Stimulated activated CD8-positive, alpha-beta memory T cell treated with anti-CD3 and anti-CD28 coated beads, Interleukin-4, amount 100 ng/mL, for 48 hours (primary cell): ENCODE measurements at places on chromosomes 7 and 10.

DNA sequence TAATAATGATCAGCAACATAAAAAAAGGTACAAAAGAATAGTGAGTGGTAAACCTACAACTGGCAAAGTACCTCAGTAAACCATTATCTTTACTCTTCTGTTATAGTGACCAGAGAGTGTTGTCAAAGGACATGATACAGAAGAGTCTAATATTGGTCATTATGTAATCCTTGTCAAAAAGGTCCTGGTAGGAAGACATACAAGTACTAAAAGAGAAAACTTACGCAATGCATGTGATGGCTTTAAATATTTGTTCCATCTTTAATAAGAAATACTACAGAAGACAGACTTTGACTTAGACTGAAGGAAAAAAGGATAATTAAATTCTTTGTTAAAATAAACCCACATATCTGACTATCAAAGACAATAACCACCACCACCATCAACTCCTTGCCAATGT, 6.5 kb downstream of the DOCK4 start:
- no peak for DNase-seq

DNA sequence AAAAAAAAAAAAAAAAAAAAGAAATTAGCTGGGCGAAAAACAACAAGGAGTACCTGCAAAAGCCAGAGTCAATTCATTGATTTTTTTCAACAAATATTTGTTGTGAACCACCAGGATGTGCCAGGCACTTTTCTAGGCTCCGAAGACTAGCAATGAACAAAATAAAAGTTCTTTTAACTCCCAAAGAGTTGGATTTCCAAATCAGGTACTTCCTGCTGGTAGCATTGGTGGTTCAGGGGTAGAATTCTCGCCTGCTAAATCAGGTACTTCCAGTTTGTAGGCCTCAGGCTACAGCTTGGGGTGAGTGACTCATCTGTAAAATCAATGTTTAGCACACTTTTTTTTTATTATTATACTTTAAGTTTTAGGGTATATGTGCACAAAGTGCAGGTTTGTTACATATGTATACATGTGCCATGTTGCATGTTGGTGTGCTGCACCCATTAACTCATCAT, 10.9 kb downstream of the PPA1 start:
- no peak for DNase-seq

DNA sequence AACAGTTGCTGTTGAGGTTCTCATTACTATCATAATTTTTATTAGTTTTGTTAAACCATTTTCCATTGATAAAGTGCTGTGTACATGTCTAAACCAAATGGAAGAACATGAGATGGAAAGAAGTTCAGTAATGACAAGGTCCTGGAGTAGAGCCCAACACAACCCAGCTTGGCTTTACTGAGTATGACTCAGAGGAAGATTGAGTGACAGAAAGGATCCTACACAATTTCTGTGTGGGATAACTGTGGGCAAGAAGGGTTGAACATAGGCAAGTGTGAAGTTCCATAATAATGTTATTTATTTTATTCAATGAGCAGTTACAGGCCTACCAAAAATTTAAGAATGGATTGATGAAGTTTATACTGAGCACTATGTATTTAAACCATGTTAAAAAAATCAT, 15.9 kb downstream of the PRKG1 start:
- DNase-seq: no peak

DNA sequence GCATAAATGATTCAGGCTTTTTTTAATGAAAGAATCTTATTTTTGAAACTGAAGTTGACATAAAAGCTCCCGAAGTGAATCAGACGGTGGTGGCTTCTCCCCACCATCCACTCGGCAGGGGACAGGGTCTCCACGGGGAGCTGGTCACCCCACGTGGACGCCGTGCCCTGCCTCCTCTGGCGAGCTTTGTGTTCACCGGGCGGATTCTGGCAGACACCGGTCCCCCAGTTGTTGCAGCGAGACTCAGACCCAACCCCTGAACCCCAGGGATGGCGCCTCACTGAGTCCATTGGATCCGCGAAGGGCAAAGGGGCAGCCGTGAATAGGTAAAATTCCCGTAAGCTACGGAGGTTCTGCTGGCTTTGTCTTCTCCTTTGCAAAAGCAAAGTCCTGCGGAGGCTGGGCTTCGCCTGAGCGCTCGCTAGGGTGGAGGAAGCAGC, 38.4 kb downstream of the PTPRN2 start:
- no peak for DNase-seq

DNA sequence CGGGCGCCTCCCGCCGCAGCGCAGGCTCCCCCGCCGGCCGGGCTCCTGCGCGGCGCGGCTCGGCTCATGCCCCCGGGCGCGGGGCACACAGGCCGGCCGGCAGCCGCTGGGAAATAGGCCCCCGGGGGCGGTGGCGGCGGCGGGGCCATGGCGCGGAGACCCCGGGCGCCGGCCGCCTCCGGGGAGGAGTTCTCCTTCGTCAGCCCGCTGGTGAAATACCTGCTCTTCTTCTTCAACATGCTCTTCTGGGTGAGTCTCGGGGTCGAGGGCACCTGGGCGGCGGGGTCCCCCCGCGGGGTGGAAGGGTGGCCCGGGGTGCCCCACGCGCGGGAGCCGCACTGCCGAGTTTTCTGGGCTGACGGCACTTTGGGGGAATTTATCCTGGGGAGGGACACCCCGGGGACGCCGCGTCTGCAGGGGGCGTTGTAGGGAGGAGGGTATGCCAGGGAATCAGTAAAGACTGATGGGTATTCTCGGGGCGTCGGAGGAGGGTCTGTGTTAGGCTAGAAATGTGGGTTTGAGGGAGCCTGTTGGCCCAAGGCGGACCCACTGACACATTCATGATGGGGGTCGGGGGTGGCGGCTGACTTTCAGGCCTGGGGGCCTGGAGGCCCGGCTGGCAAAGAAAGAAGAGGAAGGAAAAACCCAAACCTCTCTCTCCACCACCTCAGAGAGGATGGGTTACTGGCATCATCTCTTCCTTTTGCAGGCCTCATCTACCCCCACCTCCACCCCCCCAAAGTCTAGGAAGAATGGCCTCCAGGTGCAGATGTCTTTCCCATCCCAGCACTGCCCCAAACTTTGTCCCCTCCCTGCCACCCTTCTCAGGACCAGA, 544 bp downstream of the TSPAN33 start:
- peak; percentile 56 for DNase-seq

- DNase-seq: no peak
Measured at GRCh38 chr7:112021379-112022044, 184.7 kb downstream of the DOCK4 start.

DNA sequence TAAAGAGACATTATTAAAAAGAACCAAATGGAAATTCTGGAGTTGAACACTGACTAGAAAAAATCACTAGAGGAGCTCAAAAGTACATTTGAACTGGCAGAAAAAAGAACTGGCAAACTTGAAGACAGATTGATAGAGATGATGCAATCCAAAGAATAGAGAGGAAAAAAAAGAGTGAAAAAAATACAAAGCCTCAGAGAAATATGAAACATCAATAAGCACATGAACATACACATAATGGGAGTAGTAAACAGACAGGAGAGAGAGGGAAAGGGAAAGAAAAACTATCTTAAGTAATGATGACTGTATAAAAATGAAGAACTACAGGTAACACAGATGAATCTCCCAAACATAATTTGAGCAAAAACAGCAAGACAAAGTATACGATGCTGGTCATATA, 61.1 kb downstream of the CNOT4 start:
- DNase-seq: no peak
